GM13976 (cell line): ENCODE measurements at places on chromosomes 1 and 21.

DNA sequence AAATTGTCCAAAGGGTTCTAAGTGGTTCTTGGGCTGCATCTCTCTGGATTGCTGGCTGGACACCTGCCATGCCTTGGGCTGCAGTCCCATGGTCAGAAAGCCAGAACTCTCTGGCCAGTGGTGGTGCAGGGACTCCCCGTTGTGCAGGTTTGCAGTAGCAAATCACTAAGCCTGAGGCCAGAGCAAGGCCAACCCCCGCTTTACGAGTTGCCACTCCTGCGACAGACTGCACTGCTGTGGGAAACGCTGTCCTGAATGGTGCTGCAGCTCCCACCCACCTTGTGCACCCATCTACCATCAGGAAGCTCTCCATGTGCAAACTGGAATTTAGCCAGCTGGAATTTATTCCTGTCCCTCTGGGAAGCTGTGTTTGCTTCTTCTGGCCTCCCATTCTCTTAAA is 45.7 kb downstream of the LHX4 start:
- no peak for DNase-seq

GRCh38 chr1:160188341-160188740 is 2.0 kb upstream of the CASQ1 start:
- DNase-seq: no peak

DNA sequence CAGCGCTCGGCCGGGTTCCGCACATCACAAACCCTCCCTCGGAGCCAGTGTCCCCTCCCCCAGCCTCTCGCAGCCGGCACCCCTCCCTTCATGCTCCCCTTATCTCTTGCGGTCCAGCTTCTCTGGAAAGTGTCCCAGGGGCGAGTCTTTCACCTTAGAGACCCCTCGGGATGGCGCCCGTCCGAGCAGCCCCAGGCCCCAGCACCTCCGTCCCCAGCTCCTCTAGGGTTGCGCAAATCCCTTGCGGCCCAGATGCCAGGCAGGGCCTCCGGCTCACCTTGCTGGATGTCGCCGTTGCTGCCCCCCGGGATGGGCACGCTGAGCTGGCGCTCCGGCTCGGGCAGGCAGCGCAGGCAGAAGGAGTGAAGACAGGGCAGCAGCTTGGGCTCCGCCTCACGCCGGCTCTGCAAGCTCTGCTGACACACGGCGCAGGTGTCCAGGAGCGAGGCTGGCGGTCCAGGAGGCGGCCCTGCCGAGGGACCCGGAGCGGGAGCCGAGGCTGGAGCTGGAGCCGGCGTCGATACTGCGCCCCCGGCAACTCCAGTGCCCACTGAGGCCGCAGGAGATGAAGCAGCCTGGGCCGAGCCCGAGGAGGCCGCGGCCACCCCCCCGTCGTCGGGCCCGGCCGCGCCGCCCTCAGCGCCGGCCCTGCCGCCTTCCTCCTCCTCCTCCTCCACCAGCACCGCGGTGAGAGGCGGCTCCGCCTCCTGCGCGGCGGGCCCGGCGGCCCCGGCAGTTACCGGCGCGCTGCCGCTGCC is 550 bp downstream of the TRIM33 start:
- no peak for DNase-seq

DNA sequence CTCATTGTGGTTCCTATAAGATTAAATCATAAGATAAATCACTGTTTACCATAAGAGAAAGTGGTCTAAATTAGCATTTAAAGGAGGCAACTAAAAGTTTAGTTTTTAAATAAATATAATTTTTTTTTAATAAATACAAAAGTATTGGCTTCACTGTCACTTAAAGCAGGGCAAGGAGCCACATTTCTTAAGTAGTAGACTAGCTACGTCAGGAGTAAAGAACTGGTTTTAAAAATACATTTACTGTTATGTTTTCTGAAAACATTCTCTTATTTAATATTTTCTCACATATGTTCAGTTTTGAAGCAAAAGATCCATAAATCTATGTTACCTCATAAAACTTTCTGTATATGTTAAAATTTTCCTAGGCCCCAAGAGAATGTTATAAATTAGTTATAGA is 2.2 kb downstream of the ANGPTL1 start:
- DNase-seq: no peak
